ENCODE measurements at places on chromosomes 11 and 22.
A peak's percentile ranks its signal among the peaks of the same experiment; 100 is the strongest.

DNA sequence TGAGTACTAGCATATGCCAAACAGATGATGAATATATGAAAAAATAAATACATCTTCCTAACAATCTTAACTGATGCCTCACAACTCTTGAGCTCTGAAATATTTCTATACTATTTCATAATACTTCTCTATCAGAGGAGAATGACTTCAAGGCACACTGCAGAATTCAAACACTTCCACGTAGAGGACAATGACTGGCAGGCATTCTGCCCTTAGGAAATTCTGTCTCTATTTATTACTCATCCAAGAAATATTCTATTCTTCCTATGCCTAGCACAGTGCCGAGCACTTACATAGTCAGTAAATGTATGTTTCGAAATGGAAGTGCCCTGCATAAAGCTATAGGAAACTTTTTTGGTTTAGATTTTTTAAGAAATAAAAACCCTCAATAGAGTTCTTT, 809.1 kb downstream of the DLG2 start:
- no peaks in the 10 kb centered on the region for H3K36me3 ChIP-seq
- DNase-seq, result no peak
- no peak overlapping the region for H3K4me3 ChIP-seq
- H3K27me3 ChIP-seq, result no peaks in the 10 kb centered on the region

- H3K4me1 ChIP-seq, result peaks cover 21% of the 10 kb centered on the region
- H3K36me3 ChIP-seq, result peaks cover 7% of the 10 kb centered on the region
- no peaks in the 10 kb centered on the region for H3K27me3 ChIP-seq
- H3K4me3 ChIP-seq, result no peak overlapping the region
- peak; percentile 48 for DNase-seq
- no peak overlapping the region for H3K27ac ChIP-seq
These were observed 2.5 kb downstream of the FCHSD2 start for GRCh38 chr11:73139476-73140198.

- no peak for DNase-seq
- no peaks in the 10 kb centered on the region for H3K27me3 ChIP-seq
- no peaks in the 10 kb centered on the region for H3K36me3 ChIP-seq
- no peak overlapping the region for H3K4me3 ChIP-seq
- H3K4me1 ChIP-seq, result no peaks in the 10 kb centered on the region
- H3K27ac ChIP-seq, result no peak overlapping the region
These were observed 4485.9 kb upstream of the OR11H1 start for GRCh38 chr22:11042116-11042515.

- no peak overlapping the region for H3K27ac ChIP-seq
- H3K36me3 ChIP-seq, result no peaks in the 10 kb centered on the region
These were observed 8.7 kb downstream of the PTH start for GRCh38 chr11:13486926-13487660.

DNA sequence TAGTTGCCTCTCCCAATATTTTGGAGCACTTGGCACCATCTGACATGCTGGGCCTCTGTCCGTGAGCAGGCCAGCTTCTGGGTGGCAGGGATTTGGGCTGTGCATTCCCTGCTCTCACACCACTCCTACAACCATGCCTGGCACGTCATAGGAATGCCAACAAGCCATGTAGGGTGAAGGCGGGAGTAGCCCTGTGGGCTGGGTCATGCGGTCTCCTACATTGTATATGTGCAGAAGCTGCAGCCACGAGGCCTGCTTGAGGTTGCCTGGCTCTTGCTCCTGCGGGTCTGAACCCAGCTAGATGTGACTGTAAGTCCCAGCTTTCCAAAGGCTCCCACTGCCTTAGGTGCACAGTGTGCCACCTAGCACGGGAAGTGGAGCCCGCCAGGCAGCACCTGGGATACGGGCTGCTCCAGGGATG, 14.5 kb downstream of the MYEOV start:
- H3K27ac ChIP-seq, result no peak overlapping the region
- DNase-seq, result no peak
- no peak overlapping the region for H3K4me3 ChIP-seq
- peaks cover 15% of the 10 kb centered on the region for H3K4me1 ChIP-seq

DNA sequence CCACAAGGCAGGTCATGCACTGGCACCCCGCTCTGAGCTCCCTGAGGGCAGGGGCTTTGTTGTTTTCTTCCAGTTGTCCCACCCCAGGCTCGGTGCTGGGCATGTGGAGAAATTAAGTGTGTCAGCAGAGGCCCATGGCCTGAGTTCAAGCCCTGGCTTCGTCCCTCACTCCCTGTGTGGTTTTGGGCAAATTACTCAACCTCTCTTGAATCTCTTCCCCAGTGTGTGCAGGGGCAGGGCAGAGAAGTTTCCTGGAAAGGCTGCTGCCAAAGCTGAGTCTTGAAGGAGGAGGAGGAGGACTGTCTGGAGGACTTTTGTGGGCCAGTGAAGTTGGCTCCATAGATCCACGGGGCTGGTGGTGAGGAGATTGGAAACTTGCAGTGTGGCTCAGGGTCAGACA, 138.1 kb upstream of the E2F8 start:
- no peak overlapping the region for H3K4me3 ChIP-seq
- no peaks in the 10 kb centered on the region for H3K36me3 ChIP-seq
- no peak for DNase-seq
- no peaks in the 10 kb centered on the region for H3K27me3 ChIP-seq

DNA sequence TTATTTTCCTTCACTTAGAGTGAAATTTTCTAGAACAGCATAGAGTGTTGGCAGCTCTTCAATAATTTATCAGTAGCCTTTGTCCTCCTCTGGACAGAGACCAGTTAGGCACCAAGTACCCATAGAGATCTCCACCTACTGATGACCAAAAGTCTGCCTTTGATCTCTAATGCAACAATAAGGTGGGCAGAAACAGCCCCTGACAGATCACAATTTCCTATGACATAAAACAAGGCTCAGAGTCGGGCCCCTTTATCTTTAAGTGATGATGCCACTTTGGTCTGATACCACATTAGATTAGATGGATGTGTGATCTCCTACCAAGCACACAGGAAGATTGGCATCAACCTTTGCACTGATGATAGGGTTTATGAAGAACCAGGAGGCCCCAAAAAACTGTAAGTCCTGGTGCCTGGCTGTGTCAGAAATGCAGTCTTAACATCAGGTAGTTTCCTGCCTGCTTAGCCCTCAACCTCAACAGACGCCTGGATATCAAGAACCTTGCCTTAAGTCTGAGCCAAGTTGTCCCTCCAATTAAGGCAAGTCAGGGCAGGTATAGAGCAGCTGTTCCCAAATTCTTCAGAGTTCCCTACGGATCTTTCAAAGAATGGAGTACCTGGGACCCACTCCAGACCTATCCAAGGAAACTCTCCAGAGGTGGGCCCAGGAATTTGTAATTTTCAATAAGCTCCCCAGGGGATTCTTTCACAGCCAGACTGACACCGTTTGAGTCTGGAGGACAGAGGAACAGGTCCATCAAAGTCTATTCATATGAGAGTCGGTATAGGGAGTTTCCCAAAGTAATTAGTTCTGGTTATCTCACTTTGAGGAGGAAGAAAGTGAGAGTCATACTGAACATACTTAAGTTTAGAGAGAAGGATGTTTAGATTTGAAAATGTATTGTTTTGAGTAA, 30.6 kb upstream of the TMPRSS4 start:
- no peak overlapping the region for H3K4me3 ChIP-seq
- H3K27me3 ChIP-seq, result no peaks in the 10 kb centered on the region
- no peaks in the 10 kb centered on the region for H3K4me1 ChIP-seq
- no peak for DNase-seq
- no peak overlapping the region for H3K27ac ChIP-seq

GRCh38 chr22:39134366-39135091, 18.0 kb downstream of the CBX7 start:
- H3K27me3 ChIP-seq, result no peaks in the 10 kb centered on the region
- H3K27ac ChIP-seq, result no peak overlapping the region
- DNase-seq, result no peak
- no peaks in the 10 kb centered on the region for H3K36me3 ChIP-seq
- H3K4me1 ChIP-seq, result no peaks in the 10 kb centered on the region
- no peak overlapping the region for H3K4me3 ChIP-seq

- no peaks in the 10 kb centered on the region for H3K27me3 ChIP-seq
- no peak for DNase-seq
- H3K4me1 ChIP-seq, result no peaks in the 10 kb centered on the region
- H3K36me3 ChIP-seq, result no peaks in the 10 kb centered on the region
These were observed 17.3 kb upstream of the OOSP4B start for GRCh38 chr11:59999691-60000090.

GRCh38 chr22:35457729-35458546, 58.0 kb downstream of the MCM5 start:
- DNase-seq, result no peak
- H3K4me1 ChIP-seq, result no peaks in the 10 kb centered on the region

GRCh38 chr11:84566671-84567070, 1060.5 kb downstream of the DLG2 start:
- no peak for DNase-seq
- H3K27me3 ChIP-seq, result no peaks in the 10 kb centered on the region
- H3K4me1 ChIP-seq, result no peaks in the 10 kb centered on the region

DNA sequence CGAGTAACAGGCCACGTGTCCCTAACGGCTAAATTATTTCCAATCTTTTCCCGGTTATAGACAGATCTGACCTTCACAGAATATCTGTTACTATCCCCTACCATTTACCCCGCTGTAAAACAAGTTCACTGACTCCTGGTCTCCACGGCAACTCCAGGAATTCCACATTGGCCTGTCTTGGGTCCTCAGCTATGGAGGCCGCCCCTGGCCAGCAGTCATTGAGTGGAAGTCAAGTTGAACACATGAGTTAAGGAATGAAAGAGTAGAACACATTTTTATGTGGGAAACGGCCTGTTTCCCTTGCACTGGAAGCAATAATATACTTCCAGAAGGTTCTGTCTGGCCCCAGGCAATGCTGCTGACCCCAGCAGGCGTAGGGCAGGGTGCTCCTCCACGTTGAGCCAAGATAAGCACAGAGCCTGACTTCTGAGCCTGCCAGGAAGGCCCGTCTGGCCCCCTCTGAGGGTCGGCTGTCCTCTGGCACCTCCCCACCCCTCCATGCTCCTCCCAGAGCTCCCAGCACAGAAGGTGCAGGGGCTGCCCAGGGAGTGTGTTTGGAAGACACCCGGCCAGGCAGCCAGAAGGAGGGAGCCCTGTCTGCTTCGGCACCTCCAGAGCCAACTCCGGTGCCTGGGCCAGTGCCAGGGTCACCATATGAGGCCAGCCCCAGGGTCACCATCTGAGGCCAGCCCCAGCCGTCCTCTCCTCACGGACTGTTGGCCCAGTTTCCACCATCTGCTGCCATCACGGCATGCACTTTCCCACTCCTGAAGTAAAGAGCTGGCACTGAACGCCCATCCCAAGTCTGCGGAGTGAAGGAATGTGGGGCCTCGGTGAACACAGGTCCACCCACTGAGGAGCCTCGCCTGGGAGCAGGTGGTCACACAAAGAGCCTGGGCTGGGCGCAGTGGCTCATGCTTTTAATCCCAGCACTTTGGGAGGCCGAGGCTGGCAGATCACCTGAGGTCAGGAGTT, 813.2 kb downstream of the BRD1 start:
- H3K4me3 ChIP-seq, result no peak overlapping the region
- H3K27ac ChIP-seq, result no peak overlapping the region
- no peaks in the 10 kb centered on the region for H3K27me3 ChIP-seq
- no peaks in the 10 kb centered on the region for H3K36me3 ChIP-seq
- no peak for DNase-seq
- H3K4me1 ChIP-seq, result no peaks in the 10 kb centered on the region

DNA sequence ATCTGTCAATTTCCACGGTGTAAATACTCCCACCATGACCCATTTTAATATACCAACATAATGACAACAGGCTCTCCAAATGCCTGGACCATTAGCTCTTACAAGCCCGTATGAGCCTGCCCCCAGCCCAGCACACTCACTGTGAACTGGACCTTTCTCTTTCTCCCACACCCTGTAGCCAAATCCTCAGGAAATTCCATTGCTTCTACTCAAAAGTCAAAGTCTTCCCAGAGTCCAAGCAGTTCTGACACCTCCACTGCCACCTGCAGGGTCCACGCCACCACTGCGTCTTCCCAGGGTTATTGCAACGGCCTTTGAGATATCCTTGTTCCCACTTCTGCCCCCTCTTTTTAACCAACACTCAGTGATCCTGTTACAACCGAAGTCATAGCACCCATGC, 110.1 kb upstream of the ASPHD2 start:
- no peaks in the 10 kb centered on the region for H3K27me3 ChIP-seq
- H3K4me3 ChIP-seq, result no peak overlapping the region
- H3K4me1 ChIP-seq, result no peaks in the 10 kb centered on the region
- H3K36me3 ChIP-seq, result no peaks in the 10 kb centered on the region
- DNase-seq, result no peak
- no peak overlapping the region for H3K27ac ChIP-seq

DNA sequence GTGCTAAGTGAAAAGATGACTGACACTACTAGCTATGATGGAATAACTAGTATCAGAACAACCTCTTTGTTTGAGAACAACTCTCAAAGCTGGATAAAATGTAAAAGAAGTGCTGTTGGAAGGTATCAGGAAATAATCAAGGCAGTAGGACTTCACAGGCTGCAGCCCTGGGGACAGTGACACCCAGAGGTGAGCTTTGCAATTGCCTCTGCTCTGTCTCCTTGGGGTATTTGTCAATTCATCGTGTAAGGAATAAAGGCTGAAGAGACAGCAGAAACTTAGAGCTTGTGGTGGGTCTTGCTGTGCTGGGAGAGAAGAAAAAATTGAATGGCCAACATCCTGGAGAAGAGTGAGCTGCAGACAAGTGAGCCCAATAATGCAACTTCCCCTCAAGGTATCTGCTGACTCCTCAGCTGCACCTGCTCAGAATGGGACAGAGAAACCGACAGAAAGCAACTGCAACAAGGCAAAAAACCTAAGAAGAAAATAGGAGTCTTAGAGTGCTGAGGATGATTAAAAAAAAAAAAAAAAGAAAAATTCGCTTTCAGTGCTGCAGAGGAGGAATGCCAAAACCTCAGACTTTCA, 141.1 kb downstream of the RCN1 start:
- no peak overlapping the region for H3K27ac ChIP-seq
- H3K4me3 ChIP-seq, result no peak overlapping the region
- H3K36me3 ChIP-seq, result no peaks in the 10 kb centered on the region

- no peak for DNase-seq
- no peak overlapping the region for H3K4me3 ChIP-seq
These were observed 7.4 kb downstream of the CSNK1E start for GRCh38 chr22:38309614-38310517.

GRCh38 chr11:73957654-73958361, 7.0 kb downstream of the DNAJB13 start:
- H3K36me3 ChIP-seq, result no peaks in the 10 kb centered on the region
- H3K27me3 ChIP-seq, result peaks cover 8% of the 10 kb centered on the region
- no peak overlapping the region for H3K4me3 ChIP-seq
- no peaks in the 10 kb centered on the region for H3K4me1 ChIP-seq
- no peak overlapping the region for H3K27ac ChIP-seq

GRCh38 chr11:79482800-79483199, 42.0 kb upstream of the TENM4 start:
- DNase-seq, result no peak
- no peak overlapping the region for H3K4me3 ChIP-seq
- H3K27me3 ChIP-seq, result peaks cover 3% of the 10 kb centered on the region
- no peaks in the 10 kb centered on the region for H3K36me3 ChIP-seq
- H3K4me1 ChIP-seq, result no peaks in the 10 kb centered on the region
- H3K27ac ChIP-seq, result no peak overlapping the region

GRCh38 chr11:128766591-128767081, 72.8 kb downstream of the FLI1 start:
- no peaks in the 10 kb centered on the region for H3K36me3 ChIP-seq
- no peak overlapping the region for H3K27ac ChIP-seq
- H3K27me3 ChIP-seq, result no peaks in the 10 kb centered on the region
- H3K4me1 ChIP-seq, result peaks cover 6% of the 10 kb centered on the region
- DNase-seq, result no peak

Data from lung (tissue), 17 donors.